ENCODE measurements at places on chromosomes 13 and 19.

DNA sequence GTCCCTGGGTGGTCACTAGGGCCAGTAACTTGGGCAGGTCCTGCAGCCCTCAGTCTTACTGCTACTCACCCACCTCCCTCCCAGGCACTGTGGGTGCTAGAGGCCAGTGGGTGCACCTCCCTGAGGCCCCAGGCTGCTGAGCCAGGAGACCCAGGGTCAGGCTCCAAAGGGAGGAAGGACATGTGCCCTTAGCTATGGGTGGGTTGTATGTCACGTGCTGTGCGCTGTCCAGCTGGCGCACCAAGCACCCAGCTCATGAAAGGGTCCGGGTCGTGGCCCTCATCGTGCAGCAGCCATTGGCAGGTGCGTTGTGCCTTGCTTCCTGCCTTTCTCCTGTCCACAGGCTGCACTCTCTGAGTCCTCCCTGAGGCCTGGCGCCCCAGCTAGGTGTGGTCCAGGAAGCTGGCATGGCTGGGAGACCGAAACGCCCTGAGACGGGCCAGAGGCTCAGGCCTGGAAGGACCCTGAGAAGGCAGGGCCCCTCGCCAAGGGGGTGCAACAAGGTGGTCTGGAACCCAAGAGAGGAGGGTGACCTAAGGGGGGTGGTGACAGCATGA is 47.0 kb upstream of the KCTD15 start:
- DNase-seq = no peak

GRCh38 chr19:50859849-50860248 is 5.1 kb downstream of the KLK3 start:
- no peak for DNase-seq

- DNase-seq = no peak
Observed at GRCh38 chr13:40764587-40765403, 6.2 kb downstream of the MRPS31 start.

GRCh38 chr19:48403606-48404005 is 10.1 kb downstream of the GRIN2D start:
- no peak for DNase-seq

DNA sequence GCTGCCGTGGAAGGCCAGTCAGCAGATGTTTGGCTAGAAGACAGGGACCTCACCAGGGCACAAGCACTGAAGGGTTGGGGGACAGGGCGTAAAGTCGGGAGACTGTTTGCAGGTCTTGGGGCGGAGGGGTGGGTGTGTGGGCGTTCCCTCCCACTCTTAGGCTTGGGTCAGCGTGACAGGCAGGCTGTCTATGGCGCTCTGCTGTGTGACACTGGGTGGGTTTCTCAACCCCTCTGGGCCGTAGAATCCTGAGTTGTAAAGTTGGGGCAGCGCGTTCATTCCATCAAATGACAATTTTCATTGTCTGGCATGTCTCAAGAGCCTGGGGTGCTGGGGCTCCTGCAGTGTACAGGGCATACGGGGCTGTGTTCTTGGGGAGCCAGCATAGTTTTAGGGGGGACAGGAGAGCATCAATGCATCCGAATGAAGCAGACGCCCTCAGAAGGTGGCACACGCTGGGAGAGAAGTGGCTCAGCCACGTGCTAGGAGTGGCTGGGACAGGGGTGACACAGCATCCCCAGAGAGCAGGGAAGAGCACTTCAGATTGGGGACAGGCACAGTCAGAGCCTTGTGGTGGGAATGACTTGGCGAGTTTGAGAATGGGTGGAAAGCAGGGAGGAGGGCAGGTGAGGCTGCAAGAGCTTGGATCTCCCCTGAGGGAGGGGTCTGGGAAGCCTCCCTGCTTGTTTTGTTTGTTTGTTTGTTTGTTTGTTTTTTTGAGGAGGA is 4.4 kb downstream of the CRTC1 start:
- no peak for DNase-seq

GRCh38 chr19:48804496-48804895 is 6.3 kb downstream of the BCAT2 start:
- no peak for DNase-seq

GRCh38 chr13:24931450-24932251 is 164.3 kb upstream of the PABPC3 start:
- no peak for DNase-seq

DNA sequence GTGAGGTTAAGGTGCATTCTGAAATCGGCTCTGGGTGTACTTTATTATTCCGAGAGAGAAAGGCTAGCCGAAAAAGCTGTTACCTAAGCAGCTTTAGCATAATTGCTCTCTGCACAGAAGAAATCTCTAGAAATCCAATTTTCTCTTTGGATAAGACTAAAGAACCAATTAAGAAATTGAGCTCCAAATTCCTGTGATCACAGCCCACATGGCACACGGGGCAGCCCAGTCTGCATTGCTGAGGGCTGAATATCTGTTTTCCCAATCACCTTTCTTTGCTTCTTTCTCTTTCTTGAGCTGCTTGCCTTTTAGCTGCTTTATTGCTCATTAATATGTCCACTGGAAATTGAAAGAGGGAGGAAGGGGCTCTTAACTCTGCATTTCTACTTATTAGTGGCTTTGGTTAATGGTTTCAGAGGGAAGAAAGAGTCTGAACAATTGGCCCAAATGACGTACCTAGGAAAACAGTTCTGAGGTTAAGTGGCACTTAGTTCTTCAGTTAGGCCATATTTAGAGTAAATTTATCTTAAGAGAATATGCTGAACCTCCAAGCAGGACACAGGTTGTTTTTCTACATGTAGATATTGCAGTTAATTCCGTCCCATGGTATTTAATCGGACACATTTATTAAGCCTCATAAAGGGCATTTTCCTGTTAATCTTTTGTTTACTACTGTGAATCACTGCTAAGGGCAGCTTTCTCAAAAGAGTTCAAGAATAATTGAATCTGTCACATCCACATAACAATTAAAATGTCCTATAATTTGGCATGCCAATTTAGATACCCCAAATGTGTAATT is 265.7 kb downstream of the ABCC4 start:
- DNase-seq = no peak

- DNase-seq = no peak
Observed at GRCh38 chr19:10617409-10618121, 7.8 kb upstream of the SLC44A2 start.

DNA sequence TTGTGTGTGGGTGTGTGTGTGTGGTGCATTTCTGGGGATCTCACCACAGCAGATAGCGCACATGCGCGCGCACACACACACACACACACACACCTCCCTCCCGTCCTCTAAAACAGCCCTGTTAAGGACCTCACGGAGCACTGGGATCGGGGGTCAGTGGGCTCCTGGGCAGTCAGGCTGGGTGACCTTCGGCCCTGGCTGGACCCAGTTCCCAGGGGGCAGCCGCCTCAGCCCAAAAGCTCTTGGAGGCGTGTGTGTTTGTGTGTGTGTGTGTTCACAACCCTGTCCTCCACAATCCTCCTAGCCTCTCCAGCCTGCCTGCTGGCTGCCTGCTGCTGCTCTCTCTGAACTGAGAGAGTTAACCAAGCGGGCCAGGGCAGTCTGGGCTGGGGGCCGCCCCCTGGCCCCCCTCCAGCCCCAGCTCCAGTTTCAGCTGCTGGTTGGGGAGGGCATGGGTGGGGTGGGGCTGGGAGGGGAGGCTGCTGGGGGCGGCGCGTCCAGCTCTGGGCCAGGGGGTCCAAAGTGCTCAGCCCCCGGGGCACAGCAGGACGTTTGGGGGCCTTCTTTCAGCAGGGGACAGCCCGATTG is at the start of gene FXYD1:
TSS of gene FXYD1 (plus strand) at position 520 of the 588 bp plus-strand sequence. CDS start 1,256 bp downstream, outside the sequence.
- no peak for DNase-seq

DNA sequence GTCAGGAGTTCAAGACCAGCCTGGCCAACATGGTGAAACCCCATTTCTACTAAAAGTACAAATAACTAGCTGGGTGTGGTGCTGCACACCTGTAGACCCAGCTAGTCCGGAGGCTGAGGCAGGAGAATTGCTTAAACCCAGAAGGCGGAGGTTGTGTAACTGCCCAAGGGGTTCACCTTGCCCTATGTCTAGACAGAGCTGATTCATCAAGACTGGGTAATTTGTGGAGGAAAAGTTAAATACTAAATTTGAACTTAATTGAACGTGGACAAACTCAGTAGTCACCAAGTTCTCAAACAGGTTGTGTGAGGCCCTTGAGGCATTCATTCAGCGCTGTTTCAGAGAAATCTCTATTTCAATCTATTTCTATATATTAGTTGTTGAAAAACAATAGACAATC is 13.7 kb upstream of the ZNF486 start:
- no peak for DNase-seq

DNA sequence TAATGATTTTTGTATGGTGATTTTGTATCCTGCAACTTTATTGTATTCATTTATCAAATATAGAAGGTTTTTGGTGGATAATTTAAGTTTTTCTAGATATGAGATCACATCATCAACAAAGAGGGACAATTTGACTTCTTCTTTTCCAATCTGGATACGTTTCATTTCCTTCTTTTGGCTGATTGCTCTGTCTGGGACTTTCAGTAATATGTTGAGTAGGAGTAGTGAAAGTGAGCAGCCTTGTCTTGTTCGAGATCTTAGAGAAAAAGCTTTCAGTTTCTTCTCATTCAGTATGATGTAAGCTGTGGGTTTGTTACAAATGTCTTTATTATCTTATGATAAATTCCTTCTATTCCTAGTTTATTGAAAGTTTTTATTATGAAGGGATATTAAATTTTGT is 352.0 kb upstream of the DACH1 start:
- DNase-seq = no peak

- no peak for DNase-seq
Observed at GRCh38 chr13:67935626-67936025, 705.5 kb upstream of the PCDH9 start.

GRCh38 chr13:78601874-78602560 is 1.3 kb downstream of the POU4F1 start:
- DNase-seq = no peak

DNA sequence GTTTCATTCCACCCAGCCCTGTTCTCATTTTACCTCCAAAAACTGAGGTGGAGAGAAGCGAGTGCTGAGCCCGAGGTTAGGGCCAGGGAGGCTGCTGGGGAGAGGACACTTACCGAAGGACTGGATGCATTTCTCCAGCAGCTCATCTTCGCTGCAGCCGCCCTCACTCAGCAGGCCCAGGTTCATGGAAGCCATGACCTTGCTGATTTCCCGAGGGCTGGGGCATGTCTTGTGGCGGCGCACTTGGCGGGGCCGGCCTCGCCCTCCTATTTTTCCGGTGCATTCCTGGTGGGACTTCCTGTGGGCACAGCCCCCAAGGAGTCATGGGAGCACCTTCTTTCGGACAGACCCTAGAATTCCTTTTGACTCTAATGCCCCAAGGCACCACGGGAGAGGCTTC is 4.2 kb downstream of the RASGRP4 start:
- DNase-seq = no peak

GRCh38 chr13:98665638-98665995 is 86.9 kb downstream of the SLC15A1 start:
- no peak for DNase-seq

DNA sequence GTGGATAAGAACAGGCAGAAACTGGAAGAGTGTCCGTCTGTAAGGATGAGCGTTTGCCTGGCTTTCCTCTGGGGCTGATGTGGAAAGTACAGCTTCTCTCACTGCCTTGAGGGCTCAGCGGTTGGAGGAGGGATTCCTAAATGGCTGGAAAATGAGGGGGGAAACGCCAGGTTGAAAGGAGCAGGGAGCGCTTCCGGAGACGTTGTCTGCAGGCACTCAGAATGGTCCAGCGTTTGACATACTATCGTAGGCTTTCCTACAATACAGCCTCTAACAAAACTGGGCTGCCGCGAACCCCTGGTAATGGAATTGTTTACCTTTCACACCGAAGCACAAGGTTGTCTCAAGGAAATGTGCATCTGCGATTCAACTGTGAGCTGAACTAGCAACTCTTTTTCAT is 39.9 kb downstream of the MRPL57 start:
- no peak for DNase-seq

DNA sequence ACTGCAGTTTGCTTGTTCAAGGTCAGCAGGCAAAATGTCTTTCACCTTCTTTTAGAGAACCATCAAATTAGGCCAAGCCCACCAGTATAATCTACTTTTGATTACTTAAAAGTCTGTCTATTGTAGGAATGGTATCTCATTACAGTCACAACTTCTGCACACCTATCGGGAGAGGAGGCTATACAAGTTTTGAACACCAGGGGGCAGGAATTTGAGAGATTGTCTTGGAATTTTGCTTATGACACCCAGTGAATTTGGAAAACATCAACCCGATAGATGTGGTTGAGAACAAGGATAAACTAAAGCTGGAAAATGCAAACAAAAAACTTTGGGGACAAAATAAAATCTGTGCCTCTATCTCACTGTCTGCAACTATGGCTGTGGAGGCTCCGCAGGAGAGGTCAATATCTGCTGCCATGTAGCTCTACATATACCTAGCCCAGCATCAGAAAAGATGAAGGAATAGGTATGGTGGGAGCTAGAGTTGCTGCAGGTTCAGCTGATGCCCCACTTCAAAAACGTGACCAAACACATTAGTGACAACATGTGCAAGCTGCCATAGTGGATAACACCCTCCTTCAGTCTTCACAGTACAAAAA is 1299.2 kb upstream of the SPRY2 start:
- DNase-seq = no peak

- DNase-seq = no peak
Observed at GRCh38 chr13:32503727-32504126, 34.9 kb downstream of the N4BP2L2 start.

DNA sequence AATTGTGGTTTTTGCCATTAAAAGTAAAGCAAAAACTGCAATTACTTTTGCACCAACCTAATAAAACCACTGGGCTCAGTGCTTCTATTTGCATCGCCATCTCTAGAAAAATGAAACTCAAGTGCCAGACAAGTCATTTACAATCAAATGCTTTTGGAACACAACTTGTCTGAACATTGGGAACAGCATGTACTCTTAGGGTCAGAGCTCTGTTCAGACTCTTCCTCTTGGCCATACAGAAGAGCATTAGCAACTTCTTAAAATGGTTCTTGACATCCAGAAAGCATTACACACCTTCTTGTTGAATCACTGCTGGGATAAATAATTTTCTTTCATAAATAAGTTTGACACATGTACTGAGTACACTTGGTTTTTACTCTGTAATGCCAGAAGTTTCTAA is 272.5 kb downstream of the DCLK1 start:
- no peak for DNase-seq

DNA sequence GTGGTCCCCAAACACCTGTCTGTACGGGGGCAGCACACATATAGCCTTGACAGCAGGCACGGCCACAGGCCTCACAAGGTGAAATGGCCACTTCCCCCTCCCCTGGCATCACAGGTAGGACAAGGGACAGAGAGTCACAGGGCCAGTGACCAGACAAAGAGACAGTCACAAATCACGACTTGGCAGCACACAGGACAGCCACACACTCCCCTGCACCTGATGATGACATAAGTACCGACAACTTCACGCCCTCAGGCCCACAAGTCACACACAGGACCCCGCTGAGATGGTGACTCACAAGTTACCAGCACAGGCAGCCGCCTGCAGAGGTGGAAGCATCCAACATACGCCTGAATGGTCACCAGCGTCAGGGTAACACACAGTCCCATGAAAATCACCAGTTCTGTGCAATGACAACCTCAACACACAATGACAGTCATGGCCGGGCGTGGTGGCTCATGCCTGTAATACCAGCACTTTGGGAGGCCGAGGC is 16.5 kb downstream of the TYK2 start:
- no peak for DNase-seq

GRCh38 chr19:49391581-49392399 is 3.7 kb downstream of the KASH5 start:
- peak; percentile 34 for DNase-seq

Measured in activated naive CD4-positive, alpha-beta T cell (primary cell).